ENCODE measurements at places on chromosomes 1 and 21.

- no peak for DNase-seq
Measured at GRCh38 chr1:230265200-230266115, 160.7 kb downstream of the PGBD5 start.

- no peak for DNase-seq
Measured at GRCh38 chr1:9080705-9081291, 11.4 kb upstream of the SLC2A5 start.

GRCh38 chr1:72000809-72001208, 281.5 kb downstream of the NEGR1 start:
- DNase-seq: no peak

GRCh38 chr21:34603002-34603709, 11.8 kb downstream of the RCAN1 start:
- peak; percentile 76 for DNase-seq

- no peak for DNase-seq
Measured at GRCh38 chr21:15932726-15933125, 202.9 kb downstream of the USP25 start.

GRCh38 chr1:169309178-169310166, 58.1 kb downstream of the NME7 start:
- no peak for DNase-seq

DNA sequence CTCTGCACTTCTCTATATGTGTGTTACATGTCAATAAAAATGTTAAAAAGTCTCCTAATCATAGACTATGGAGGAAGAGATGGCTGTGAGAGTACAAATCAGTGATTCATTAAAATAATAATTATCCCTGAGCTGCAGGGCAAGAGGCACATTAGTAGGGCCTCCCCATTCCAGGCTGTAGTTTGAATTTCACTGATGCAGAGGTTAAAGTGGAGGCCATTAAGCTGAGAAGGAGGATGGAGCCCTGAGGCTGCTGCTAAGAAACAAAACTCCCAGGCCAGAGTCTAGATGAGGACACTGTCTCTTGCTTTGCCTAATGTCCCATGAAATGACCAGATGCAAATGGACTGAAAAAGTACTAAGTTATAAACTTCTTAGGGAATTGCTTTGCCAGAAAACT, 89.1 kb upstream of the WDR26 start:
- no peak for DNase-seq

GRCh38 chr1:26158908-26159742, at the start of gene FAM110D:
FAM110D (plus strand) TSS chr1:26159079; CDS start chr1:26161292, 2,213 bp downstream.
- DNase-seq: no peak

GRCh38 chr1:54460351-54460750, 54.2 kb upstream of the SSBP3 start:
- DNase-seq: no peak

- no peak for DNase-seq
Measured at GRCh38 chr1:10671622-10672342, 124.7 kb downstream of the CASZ1 start.

DNA sequence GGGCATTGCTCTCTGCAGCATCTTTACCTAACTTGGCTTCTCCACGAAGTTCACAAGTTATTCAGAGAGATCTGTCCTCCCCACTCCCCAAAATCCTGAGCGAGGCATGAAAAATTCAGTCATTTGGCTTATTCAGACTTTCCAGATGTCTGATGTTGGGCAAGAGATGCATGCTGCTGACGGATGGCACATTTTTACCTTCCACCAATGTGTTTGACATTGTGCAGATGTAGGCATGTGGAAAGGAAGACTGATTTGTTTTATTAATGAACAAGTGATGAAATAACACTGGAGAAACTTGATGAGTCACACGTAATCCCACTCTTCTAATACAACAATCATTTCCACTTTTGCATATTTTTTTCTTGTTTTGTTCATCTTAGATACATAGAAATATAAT, 86.7 kb downstream of the C1orf94 start:
- DNase-seq: no peak

- no peak for DNase-seq
Measured at GRCh38 chr1:4305526-4306301, 348.7 kb upstream of the AJAP1 start.

- no peak for DNase-seq
Measured at GRCh38 chr1:54273092-54273794, 73.3 kb downstream of the MRPL37 start.

- no peak for DNase-seq
Measured at GRCh38 chr1:205122489-205122882, 708 bp upstream of the RBBP5 start.

- DNase-seq: no peak
Measured at GRCh38 chr1:108669679-108670078, 8.8 kb upstream of the HENMT1 start.

DNA sequence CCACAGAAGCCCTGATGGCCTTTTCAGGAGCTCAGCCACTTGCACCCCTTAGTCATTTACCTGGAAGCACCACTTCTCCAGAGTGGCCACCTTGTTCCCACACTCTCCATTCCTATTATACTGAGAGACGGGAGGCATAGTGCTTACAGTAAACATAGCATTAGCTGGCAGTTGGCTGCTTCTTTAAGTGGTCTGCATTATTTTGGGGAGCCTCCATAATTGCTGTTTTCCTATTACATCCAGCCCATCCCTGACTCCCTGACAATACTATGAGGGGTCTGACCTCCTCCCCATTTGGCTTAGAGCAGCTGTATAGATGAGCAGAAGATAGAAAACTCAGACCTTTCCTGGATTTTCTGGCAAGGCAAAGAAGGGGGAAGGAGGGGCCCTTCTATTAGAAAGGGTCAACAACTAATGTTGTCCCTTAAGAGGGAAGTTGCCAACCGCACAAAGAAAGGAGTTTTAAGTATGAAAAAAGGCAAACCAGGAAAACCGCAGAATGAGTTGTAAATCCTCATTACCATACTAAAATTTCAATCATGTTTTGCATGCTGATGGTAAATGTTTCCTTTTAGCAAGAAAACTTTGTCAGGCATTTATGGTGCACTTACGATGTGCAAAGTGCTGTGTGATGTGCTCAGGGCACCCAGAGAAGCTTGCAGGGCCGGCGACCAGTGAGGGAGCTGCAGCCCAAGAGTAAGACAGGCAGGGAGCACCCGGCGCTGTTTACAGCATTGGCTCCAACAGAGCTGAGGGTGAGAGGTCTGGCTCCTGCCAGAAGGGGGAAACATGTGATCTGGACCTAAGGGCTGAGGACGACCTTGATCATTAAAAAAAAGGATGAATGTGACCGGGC, 167.3 kb downstream of the ZZZ3 start:
- DNase-seq: no peak

DNA sequence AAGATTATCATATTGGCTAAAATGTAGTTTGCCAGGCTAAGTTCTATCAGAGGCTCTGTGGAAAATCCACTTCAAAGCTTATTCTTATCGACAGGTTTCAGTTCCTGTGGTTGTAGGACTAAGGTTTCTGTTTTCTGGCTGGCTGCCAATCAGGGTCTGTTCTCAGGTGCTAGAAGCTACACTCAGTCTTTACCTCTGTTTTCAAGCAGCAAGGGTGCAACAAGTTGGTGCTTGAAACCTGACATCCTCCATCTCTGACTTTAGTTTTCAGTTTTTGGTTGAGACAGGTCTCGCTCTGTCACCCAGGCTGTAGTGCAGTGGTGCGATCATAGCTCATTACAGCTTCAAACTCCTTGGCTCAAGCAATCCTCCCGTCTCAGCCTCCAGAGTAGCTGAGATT, 15.3 kb upstream of the TMCO2 start:
- DNase-seq: peak; percentile 57

DNA sequence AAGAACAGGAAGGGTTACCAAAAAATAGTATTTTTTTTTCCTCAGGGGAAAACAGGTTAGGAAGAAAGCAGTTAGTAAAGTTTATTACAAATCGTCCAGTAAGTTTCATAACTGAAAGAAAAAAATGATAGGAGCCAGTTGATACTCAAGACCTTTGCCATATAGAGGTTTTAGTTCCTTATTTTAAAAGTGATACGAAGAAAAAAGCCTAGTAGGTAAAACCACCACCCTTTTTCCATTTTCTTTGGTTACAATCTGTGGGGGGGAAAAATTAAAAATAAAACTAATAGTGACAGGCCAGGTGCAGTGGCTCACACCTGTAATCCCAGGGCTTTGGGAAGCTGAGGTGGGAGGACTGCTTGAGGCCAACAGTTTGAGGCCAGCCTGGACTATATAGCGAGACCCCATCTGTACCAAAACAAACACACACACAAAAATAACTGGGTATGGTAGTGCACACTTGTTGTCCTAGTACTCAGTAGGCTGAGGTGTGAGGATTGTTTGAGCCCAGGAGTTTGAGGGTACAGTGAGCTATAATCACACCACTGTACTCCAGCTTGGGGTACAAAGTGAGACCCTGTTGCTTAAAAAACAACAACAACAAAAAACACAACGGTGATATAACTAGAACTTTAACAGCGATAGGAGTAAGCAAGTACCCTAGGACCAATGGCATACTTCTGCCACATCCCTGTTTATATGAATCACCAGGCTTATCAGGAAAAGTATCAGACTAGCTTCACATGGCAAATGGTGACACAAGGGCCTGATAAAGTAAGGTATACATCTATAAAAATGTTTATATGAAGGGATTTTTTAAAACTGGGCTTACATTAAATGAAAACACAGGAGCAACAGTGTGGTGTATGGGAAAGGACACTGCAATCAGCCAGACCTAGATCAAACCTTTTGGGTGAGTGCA, 5.4 kb downstream of the TMEM59 start:
- no peak for DNase-seq

GRCh38 chr1:53628286-53628955, 110.5 kb downstream of the GLIS1 start:
- DNase-seq: no peak

GRCh38 chr1:37186246-37186756, 152.0 kb upstream of the GRIK3 start:
- no peak for DNase-seq

- DNase-seq: no peak
Measured at GRCh38 chr1:172122381-172122780, 281.1 kb downstream of the DNM3 start.

DNA sequence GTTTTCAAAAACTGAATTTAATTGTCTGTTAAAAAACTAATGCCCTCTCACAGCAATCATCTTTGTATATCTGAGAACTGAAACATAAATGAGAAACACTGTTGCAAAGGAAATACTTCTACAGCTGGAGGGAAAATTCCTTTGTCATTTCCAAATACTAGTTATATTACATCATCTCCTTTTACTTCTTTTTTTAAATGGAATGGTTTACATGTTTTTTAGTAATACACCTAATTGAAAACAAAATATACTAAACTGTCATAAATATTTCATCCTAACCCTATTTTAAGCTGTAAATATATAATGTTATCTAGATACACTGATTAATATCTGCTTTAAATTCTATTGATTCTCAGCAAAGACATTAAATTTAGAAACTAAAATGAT, 19.1 kb downstream of the CDC42BPA start:
- DNase-seq: no peak

- peak; percentile 82 for DNase-seq
Measured at GRCh38 chr21:41425954-41426675, at the start of gene MX1. MX1 (plus strand) TSS chr21:41426239; CDS start chr21:41432071, 5,832 bp downstream.

GRCh38 chr1:168285521-168285790, 4.8 kb downstream of the TBX19 start:
- DNase-seq: no peak

GRCh38 chr1:40977716-40978115, 1.8 kb upstream of the CTPS1 start:
- no peak for DNase-seq

GRCh38 chr1:63126104-63126503, 196.3 kb upstream of the FOXD3 start:
- DNase-seq: no peak

- DNase-seq: no peak
Measured at GRCh38 chr1:15609631-15610030, 7.6 kb upstream of the DDI2 start.

- DNase-seq: no peak
Measured at GRCh38 chr1:70034403-70034802, 171.0 kb downstream of the LRRC40 start.

DNA sequence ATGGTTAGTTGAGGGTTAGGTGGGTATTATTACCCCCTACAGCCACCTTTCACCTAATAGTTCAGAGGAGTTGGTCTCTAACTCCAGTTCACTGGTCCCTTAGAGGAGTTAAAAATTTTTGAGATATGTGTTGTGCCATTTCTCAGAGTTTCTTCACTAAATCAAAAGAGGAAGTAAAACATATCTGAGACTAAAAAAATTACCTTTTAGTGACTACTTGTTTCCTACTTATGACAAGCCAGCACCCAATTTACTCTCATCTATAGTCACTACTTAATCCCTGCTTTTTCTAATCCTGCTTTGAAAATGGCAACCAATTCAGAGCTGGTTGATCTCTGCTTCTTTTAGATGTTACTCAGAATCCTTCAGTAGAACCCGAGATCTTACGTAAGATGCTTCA, 1316.8 kb upstream of the B3GALT2 start:
- DNase-seq: no peak

DNA sequence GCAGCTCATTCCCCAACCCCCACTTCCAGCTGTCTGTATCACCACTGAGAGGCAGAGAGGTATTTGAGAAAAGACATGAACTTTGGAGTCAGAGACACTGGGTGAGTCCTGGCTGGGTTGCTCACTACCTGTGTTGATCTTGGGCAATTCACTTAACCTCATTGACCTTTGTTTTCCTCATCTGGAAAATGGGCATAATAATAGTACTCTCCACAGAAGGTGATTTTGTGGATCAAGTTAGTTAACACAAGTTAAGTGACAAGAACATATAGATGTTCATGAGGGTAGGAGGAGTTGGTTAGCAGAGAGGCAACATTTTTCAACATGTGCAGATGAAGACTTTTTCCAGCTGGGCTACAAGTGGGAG, 17.1 kb upstream of the ETV3L start:
- DNase-seq: no peak

GRCh38 chr1:8293641-8294169, 24.2 kb upstream of the SLC45A1 start:
- no peak for DNase-seq

DNA sequence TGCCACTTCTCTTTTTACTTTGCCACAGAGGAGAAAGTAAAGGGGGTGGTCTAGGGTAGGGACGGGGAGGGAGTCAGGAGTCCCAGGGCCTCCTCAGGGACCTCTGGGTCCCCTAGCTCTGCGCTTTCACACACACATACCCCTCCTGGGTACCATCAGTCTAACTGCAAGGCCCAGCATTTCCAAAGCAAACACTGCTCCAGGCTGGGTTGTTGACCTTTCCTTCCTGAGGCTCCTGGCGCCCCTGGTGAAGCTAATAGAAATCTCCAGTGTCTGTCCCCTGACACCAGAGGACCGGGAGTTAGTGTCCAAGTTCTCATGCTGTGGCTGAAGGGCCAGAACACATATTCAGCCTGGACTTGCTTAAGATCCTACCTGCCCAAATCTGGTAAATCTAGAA, 3.9 kb downstream of the TMEM63A start:
- no peak for DNase-seq

DNA sequence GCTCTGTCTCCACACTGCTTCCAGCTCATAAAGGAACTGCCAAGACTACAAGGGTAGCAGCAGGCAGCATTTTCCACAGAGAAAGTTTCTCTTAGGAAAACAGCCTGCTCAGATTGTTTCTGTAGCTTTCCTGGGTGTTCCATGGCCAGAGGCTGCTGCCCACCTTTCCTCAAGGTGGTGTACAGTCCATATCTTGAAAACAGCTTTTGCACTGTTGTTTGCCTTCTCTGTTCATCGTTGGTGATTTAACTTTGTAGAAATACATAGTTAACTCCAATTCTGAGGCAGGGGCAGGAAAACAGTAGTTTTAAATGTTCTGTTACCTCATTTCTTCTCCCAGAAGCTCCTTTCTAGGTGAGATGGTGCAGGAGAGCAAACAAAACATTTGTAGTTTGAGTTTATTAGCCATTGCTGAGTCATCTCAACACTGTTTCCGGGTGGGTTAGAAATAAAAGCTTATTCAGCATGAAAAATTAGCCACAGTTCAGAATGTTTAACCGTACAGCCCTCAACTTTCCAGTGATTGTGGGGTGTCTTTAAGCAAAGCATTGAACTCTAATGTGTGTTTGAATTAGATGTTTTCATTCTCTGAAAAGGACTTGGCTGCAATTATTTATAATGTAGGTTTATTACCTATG, 41.7 kb downstream of the DIP2A start:
- DNase-seq: no peak

All from activated CD4-positive, alpha-beta T cell treated with anti-CD3 and anti-CD28 coated beads, Interleukin-2, amount 50 U/mL, for 48 hours (primary cell).